Stimulated activated CD4-positive, alpha-beta T cell treated with anti-CD3 and anti-CD28 coated beads, TNF-alpha, amount 100 ng/mL, for 48 hours (primary cell): ENCODE measurements at places on chromosomes 6 and 20.

DNA sequence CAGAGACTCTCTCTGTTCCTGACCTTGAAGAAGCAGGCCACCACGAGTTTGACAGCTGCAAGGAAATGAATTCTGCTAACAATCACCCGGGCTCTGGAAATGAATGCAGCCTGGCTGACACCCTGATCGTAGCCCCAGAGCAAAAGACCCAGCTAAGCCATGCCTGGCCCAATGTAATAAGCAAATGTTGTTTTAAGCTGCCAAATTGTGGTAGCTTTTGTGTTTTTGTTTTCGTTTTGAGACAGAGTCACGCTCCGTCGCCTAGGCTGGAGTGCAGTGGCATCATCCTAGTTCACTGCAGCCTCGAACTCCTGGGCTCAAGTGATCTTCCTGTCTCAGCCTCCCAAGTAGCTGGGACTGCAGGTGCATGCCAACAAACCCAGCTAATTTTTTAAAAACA is 3.3 kb upstream of the OXT start:
- no peak for DNase-seq

GRCh38 chr6:16542070-16542469 is 219.2 kb downstream of the ATXN1 start:
- no peak for DNase-seq

- no peak for DNase-seq
Observed at GRCh38 chr6:111307275-111307858, 175.7 kb downstream of the REV3L start.

DNA sequence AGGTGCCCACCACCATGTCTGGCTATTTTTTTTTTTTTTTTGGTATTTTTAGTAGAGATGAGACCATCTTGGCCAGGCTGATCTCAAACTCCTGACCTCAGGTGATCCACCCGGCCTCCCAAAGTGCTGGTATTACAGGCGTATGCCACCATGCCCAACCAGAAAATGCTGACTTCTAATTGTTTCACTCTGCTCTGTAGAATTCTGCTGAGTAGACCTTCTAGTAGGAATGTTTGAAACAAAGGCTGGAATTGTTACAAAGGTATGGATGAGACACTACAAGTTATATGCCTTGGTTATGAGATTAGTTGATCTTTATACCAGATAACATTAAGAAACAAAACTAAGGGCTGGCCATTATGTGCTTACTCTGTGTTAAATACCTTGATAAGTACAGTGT is 44.8 kb downstream of the MEP1A start:
- DNase-seq, result no peak

DNA sequence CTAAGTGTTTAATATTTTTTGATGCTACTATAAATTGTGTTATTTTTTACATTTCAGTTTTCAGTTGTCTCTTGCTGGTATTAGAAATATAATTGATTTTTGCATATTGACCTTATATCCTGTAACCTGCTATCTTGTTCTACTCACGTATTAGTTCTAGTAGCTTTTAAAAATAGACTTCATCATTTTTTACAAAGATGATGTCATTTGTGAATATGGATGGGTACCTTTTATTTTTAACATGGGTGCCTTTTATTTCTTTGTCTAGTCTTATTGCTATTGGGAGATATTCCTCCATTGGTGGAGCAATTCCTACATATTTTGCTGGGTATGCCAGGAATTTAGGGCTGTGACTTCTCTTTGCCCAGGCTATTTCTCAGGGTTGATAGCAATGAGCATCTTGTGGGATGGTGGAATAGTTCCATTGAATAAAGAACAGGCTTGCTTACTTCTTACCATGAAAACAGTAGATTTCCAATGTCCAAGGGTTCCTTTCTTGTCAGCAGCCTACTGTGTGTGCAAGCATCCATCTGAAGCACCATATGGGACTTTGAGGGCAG is 149.7 kb downstream of the CARMIL1 start:
- no peak for DNase-seq

DNA sequence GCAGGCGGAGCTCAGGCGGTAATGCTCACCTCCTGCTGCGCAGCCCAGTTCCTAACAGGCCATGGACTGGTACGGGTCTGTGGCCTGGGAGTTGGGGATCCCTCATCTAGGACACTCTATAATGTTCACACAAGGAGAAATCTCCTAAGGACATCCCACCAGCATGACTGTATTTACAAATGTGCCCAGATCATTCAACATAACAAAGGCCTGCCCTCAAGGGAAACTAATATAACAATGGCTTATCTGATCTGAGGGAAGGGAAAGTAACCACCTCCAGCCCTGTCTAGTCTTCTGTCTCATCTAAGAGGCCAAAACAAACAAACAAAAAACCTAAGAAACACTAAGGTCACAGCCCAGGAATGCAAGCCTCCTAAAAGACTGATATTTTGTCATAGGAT is 232.8 kb downstream of the RNGTT start:
- no peak for DNase-seq
